T-helper 2 cell (primary cell): ENCODE measurements at places on chromosomes 2 and 18.

DNA sequence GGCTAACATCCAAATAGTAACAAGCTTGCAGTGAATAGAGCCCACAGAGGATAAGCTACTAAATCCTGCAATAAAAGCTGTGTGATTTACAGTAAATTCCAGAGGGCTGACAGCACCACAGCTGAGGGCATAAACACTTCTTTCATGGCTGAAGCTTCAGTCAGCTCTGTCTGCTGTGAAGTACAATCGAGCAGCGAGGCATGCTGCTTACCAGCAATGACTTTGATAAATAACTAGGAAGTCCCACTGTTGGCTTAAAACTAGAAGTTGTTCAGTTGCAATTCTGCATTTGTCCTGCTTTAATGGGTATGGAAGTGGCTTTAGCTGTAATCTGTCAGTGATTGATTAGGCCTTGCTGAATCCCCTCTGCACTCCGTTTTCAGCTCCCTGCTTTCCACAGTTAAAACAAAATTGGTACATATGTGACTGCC is 65.2 kb upstream of the FIGN start:
- no peak for DNase-seq

DNA sequence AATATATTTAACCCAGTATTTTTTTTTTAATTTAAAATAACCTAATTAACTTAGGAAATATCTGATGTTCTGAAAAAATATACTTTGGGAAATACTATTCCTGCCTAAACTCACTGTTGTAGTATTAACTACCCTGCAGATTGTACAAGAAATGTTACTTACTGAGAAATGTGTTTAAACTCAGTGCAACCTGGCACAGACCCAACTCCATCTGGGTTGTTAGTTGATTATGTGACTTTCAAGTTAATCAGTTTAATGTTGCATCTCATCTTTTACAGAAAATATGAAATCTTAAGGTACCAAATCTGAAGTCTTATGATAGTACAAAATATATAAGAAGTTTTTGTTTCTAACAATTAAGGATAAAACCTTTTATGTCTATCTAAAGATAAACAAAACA is 27.3 kb downstream of the VAPA start:
- DNase-seq: no peak

DNA sequence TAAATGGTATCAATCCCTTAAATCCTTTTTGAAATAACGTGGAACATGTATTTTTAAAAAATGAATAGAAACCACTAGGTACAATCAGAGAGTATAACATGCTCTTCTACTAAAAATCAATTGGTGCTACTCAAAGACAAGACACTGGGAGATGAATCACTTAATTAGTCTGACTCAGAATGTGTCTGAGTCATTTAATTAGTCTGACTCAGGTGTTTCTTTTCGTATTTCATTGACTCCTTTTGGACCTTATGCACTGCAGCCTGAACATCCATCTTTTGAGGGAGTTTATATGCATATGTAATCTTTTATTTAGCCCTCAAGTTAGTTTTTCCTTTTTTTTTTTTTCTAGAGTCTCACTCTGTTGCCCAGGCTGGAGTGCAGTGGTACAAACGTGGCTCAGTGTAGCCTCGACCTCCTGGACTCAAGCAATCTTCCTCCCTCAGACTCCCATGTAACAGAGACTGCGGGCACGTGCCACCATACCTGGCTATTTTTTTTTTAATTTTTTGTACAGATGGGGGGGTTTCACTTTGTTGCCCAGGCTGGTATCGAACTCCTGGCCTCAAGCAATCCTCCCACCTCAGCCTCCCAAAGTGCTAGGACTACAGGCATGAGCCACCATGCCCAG is 26.5 kb downstream of the PPP4R3B start:
- no peak for DNase-seq

GRCh38 chr18:48771641-48772375 is 179.0 kb downstream of the SMAD7 start:
- no peak for DNase-seq

DNA sequence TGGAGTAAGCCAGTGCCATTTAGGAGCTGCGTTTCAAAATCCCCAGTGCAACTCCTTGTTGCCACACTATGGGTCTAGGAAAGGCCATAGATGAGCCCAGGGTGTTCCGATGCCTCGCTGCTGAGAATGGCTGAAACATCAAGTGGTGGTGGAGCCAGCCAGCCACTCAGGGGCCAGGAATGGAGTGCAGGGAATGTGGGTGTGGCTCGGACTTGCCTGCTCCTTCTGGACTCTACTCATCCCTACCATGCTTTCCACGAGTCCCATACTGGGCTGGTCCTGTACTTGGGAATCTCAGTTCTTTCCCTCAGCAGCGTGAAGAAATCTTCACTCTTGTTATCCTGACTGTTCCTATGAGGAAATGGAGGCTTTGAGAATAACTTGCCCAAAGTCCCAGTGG is 143.5 kb downstream of the INSIG2 start:
- DNase-seq: no peak

DNA sequence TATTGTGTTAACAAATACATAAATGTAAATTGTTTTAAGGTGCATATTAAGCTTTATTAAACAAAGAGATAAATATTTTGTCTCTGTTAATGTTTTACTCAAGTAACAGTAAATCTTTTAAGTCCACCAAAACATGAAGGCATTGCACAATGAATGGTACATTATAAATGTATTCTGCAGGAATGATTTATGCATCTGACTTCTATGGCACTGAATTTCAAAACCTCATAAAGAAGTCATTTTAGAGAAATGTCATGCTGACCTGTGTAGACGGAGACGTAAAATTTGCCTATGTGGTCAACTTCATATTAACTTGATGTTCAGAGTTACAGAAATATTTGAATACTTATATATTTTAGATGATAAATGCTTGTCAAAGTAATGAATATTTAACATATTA is 194.7 kb downstream of the BABAM2 start:
- DNase-seq: no peak

DNA sequence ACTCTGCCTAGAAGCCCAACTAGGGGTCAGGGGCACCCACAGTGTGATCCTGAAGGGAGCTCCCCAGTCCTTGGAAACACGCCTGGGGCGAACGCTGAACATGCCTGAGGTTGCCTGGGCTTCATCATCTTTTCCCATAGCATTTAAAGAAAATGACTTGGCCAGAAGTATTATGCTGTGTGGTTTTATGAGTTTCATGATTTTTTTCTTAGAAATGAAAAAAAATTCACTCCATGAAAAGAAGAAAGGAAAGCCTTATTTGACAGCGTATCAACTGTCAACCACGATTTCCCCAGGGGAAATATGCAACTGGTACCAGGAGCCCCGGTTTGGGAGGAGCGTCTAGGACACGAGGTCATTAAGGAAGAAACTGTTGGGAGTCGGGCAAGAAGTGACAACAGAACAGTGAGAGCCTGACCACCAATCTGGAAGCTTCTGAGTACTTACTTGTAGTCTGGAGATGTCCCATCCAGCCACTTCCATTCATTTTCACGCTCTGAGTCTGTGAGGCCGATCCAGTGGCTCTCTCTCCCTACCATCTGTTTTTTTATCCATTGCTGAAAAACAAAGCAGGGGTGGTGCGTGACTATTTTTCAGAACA is 63.5 kb upstream of the THOC1 start:
- no peak for DNase-seq

- DNase-seq: no peak
Measured at GRCh38 chr18:7609617-7610016, 42.5 kb downstream of the PTPRM start.

GRCh38 chr18:75464356-75464755 is 36.9 kb upstream of the SMIM21 start:
- DNase-seq: no peak

DNA sequence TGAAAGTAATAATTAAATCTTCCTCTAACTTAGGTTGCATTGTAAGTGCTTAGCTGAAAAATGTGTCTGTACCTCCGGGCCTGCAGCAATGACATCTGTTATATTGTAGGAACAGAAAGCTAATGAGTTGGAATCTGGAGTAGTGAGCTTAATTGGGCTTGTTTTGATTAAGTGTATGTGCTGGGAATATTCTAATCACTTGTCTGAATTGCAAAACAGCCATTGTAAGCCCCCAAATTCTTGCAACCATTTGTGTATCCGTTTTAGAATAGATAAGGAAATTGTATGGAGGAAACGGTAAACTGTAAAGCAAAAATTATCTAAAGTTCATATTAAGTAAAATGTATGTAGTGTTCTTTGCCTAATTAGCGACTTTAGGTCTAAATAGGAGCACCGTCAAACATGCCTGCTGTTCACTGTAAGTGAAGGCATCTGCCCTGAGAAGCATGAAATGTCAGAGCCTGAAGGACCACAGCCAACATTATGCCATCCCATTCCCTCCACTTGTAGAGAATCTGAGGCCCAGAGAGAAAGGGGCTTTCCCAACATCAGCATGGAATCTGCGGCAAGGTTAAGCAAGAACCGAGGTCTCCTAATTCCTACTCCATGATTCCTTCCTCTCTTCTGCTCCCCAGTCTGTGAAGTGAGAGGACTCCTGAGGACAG is 466.4 kb downstream of the TDRD15 start:
- DNase-seq: no peak

DNA sequence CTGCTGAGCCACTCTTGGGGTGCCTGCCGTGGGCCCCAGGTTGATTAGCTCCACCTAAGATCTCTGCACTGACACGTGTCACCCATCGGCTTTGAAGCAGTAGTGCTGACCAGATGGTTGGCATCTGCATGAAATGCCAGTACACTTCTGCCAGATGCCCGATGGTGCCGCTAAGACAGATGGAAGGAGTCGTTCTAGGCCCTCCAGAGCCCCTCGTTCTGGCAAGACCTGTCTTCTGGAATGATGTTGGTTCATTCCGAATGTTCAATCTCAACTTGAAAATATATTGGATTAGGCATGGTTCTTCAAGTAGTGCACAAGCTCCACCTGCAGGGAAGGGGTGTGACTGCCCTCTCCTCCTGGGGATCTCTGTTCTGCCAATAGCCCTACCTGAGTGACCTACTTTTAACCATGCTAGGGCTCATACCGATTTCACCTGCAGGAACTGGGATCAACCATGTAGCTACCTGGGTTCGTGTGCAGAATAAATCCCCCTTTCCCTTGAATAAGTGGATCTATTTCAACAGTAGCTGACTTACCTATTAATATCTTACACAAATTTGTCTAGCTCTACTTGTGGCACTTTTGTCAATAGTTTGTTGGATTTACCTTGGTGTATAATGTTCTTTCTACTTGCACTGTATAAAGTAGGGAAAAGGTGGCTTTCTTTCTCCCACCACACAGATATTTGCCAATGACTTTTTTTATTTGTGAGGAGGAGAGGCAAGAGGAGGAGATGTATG is 342.6 kb downstream of the CTNNA2 start:
- DNase-seq: no peak

GRCh38 chr2:145864501-145864900 is 1344.6 kb upstream of the ZEB2 start:
- no peak for DNase-seq

DNA sequence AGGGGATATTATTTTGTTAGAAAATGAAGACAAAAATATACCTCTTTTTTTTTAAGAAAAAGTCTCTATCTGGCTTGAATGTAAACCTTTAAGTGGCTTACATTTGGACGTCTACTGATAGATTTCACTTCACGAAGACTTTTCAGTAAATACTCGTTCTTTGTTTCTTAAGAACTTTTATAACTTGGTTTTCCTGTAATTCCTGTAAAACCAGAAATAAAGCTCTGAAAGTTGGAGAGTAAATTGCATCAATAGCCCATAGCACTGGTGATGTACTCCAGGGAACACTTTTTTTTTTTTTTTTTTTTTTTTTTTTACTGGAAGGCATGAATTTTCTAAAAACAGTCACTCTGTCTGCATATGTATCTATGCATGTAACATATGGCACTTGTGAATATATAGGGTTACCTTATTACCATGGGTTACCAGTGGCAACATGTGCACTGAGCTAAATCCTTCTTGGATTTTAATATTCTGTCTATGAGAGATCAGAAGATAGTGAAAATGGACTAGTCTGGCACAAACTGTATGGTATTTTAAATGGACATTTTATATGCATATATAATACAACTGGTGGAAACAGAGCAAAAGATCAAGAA is 309.2 kb upstream of the TCF4 start:
- no peak for DNase-seq

DNA sequence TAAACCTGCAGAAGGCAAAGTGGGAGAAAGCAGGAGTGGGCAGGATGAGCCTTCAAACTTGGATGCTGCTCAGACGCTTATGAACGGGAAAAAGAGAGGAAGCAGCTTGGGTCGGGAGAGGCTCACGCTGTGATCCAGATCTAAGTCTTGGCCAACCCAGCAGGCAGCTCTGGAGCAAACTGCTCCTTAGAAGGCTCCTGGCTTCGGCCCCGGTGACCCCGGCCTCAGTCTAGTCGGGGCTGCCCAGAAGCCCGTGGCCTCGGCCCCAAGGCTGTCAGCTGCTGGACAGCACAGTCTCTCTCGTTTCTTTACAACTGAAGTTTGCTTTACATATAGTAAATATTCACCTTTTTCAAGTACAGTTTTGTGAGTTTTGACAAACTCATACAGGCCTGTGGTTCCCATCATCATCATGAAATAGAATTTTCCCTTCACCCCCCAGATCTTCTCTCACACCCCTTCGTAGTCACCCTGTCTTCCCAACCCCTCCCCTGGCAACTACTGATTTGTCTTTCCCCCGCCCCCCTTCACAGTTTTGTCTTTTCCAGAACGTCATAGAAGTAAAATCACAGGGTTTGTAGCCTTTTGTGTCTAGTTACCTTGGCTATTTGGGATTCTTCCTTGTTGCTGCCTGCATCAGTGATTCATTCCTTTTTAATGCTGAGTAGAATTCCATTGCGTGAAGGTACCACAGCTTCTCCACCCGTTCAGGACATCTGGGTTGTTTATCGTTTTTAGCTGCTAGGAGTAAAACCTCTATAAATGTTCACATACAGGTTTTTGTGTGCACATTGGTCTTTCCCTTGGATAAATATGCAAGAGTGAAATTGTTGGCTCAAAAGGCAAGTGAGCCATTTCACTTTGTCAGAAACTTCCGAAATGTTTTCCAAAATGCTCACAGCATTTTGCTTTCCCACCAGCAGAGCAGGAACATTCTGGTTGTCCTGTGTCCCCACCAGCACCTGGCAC is 35.1 kb downstream of the MYO7B start:
- DNase-seq: no peak

DNA sequence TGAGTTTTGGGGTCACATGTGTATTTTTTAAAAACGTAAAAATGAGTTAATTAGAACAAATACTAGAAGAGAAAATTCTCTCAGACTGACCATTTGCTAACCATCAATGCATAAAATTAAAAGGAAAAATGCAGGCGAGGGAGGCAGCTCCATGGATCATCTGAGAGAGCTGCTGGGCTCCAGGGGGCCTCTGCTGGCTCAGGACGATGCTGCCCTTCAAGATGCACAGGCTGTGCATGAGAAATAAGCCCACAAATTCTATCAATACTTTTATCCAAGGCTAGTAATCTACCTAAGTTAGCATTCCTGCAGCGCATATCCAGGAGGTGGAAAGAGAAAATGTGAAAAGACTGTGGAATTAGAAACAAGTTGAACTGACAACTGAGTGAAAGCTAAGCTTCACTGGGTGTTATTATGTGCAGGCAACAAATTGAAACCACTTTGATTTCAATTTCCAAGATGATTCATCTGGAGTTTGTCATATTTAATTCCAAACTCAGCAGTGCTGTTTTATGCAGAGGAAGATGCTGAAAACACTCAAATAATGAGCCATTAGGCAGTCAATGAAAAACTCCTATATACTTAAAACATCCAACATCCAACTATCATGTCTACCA is 261.1 kb downstream of the NBAS start:
- no peak for DNase-seq
